ENCODE measurements at places on chromosomes 5 and 9. TPM values are rescaled to one million over a fixed set of nuclear protein-coding genes. Genes with fewer than 3 reads are reported as not detected.

HRH2 gene
- 1.7 TPM for total RNA-seq

GRCh38 chr9:113531919-113532808 lies 68.6 kb downstream of the RGS3 start:
- H3K4me3 ChIP-seq: no peak overlapping the region
- no peaks in the 10 kb centered on the region for H3K27me3 ChIP-seq
- DNase-seq: no peak
- H3K27ac ChIP-seq: no peak overlapping the region
- H3K36me3 ChIP-seq: no peaks in the 10 kb centered on the region

- H3K27ac ChIP-seq: no peak overlapping the region
- no peak for DNase-seq
- H3K4me3 ChIP-seq: no peak overlapping the region
- no peaks in the 10 kb centered on the region for H3K4me1 ChIP-seq
- H3K27me3 ChIP-seq: no peaks in the 10 kb centered on the region
Measured at GRCh38 chr5:103621548-103621930, 59.0 kb upstream of the NUDT12 start.

- H3K4me3 ChIP-seq: no peak overlapping the region
- no peak overlapping the region for H3K27ac ChIP-seq
- no peak for DNase-seq
- H3K4me1 ChIP-seq: peaks cover 22% of the 10 kb centered on the region
- no peaks in the 10 kb centered on the region for H3K27me3 ChIP-seq
- peaks cover 3% of the 10 kb centered on the region for H3K36me3 ChIP-seq
Measured at GRCh38 chr9:96500696-96501632, 51.0 kb downstream of the HABP4 start.

GRCh38 chr9:31336386-31336785 lies 1048.1 kb upstream of the ACO1 start:
- no peak overlapping the region for H3K4me3 ChIP-seq
- DNase-seq: no peak
- no peaks in the 10 kb centered on the region for H3K36me3 ChIP-seq

BDP1 gene
- total RNA-seq: 28.5 TPM

DNA sequence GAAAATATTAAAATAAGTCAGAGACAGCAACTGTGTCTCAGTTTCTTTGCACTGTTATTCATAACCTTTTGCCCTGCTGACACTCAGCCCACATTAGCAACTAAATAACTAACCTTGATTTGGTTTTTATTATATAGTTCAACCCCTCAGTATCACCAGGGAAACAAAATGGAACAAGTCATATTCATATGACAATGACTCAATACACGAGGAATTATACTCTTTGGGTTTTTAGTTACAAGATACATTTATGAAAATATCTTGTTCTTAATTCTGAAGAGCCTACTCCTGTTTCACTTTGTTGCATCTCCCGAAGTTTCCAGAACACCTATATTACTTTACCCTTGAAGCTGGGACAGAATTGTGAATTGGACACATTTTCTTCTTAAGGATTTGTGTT lies 845.4 kb downstream of the EFNA5 start:
- no peaks in the 10 kb centered on the region for H3K36me3 ChIP-seq
- H3K4me3 ChIP-seq: no peak overlapping the region
- DNase-seq: no peak
- no peak overlapping the region for H3K27ac ChIP-seq
- no peaks in the 10 kb centered on the region for H3K27me3 ChIP-seq

SPINK7 gene
- total RNA-seq: not detected

GZMA gene
- total RNA-seq: not detected

SPINK13 gene
- total RNA-seq: not detected

DNA sequence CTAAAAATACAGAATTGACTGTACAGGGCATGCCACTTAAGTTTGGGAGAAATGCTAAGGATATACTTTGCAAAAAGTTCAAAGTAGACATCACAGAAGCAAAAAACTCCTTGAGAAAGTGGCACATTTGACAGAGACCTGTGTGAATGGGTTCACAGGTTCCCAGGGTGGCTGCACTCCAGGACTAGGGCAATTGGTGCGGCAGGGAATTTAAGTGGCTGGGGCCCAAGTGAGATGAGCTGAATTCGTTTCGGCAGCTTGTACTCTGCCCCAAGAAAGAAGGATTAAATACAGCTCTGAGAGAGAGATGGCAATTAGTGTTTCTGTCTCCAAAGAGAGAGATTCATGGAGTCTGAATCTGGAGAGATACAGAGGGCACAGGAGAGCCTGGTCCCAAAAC lies 280.1 kb downstream of the FBXL17 start:
- no peak overlapping the region for H3K4me3 ChIP-seq
- DNase-seq: no peak
- peaks cover 7% of the 10 kb centered on the region for H3K36me3 ChIP-seq
- peaks cover 14% of the 10 kb centered on the region for H3K4me1 ChIP-seq

DNA sequence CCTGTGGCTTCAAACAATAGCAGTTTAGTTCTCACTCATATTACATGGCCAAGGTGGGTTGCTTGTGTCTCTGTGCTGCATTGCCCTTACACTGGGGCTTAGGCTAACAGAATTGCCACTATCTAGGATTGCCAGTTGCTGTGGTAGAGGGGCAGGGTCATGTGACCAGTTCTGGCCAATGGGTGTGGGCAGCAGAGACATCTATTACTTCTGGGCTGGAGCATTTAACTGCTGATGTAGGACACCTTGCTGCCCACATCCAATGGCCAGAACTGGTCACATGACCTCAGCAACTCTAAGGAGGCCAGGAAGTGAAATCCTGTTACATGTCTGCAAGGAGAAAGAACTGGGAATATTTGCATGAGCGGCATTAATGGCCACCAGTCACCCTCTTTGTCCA lies 199.3 kb downstream of the C9orf152 start:
- peaks cover 16% of the 10 kb centered on the region for H3K36me3 ChIP-seq
- DNase-seq: no peak
- H3K27ac ChIP-seq: no peak overlapping the region
- no peaks in the 10 kb centered on the region for H3K27me3 ChIP-seq

GRCh38 chr9:89935801-89936200 lies 331.0 kb downstream of the GADD45G start:
- H3K36me3 ChIP-seq: peaks cover 2% of the 10 kb centered on the region
- no peaks in the 10 kb centered on the region for H3K27me3 ChIP-seq
- no peak overlapping the region for H3K4me3 ChIP-seq
- DNase-seq: no peak

ACTBL2 gene
- not detected for total RNA-seq

IFNA21 gene
- total RNA-seq: not detected

PRDM9 gene
- total RNA-seq: not detected

DNA sequence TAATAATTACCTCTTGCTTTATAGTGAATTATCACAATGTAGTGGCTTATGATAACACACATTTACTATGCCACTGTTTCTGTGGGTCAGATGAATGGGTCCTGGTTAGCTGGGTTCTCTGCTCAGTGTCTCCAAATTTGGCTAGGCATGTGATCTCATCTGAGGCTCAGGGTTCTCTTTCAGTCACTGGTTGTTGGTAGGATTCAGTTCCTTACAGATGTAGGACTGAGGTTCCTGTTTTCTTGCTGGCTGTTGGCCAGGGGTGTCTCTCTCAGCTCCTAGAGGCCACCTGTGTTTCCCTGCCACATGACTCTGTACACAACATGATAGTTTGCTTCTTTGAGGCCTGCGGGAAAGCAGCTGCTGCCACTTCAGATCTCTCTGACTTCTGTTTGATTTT lies 7.1 kb downstream of the NFX1 start:
- no peak overlapping the region for H3K27ac ChIP-seq
- H3K4me3 ChIP-seq: no peak overlapping the region
- H3K4me1 ChIP-seq: peaks cover 9% of the 10 kb centered on the region
- peaks cover 11% of the 10 kb centered on the region for H3K36me3 ChIP-seq
- no peaks in the 10 kb centered on the region for H3K27me3 ChIP-seq
- no peak for DNase-seq

GRCh38 chr9:108410161-108410560 lies 445.6 kb downstream of the ACTL7B start:
- H3K27me3 ChIP-seq: no peaks in the 10 kb centered on the region
- H3K4me1 ChIP-seq: peaks cover 11% of the 10 kb centered on the region
- H3K36me3 ChIP-seq: no peaks in the 10 kb centered on the region
- no peak for DNase-seq

CEL gene
- total RNA-seq: 3.5 TPM

DNA sequence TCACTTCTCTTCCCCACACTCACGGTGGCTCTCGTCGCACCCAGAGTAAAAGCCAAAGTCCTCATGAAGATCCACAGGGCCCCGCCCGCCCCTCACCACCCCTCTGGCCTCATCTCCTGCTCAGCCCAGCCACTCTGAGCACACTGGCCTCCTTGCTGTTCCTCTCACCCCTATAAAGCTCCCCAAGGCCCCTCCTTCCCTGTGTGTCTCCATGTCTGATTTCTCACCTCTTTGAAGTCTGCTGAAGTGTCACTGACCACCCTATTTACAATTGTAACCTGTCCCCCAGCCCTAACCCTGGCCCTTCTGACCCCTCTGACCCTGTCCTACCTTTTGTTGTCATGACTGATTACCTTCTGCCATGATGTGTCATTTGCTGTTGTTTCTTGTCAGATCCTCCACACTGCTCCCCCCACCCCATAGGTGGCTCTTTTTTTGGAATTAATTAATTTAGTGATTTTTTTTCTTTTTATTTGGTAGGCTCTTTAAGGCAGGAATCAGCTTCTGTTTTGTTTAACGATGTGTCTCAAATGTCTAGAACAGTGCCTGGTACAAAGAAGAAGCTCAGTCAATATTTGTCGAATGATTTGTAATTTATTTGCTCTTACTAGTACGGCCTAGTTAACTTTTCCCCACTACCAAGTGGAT lies 90.2 kb downstream of the IQGAP2 start:
- DNase-seq: no peak
- no peaks in the 10 kb centered on the region for H3K36me3 ChIP-seq
- no peak overlapping the region for H3K4me3 ChIP-seq
- H3K27me3 ChIP-seq: no peaks in the 10 kb centered on the region

- H3K4me3 ChIP-seq: peak overlapping the region; percentile 81
- peaks cover 73% of the 10 kb centered on the region for H3K27me3 ChIP-seq
- no peaks in the 10 kb centered on the region for H3K36me3 ChIP-seq
- peaks cover 15% of the 10 kb centered on the region for H3K4me1 ChIP-seq
Measured at GRCh38 chr9:71446473-71447411, 321.6 kb downstream of the CEMIP2 start.

GRCh38 chr5:34749431-34749873 lies 89.5 kb upstream of the TTC23L start:
- peaks cover 3% of the 10 kb centered on the region for H3K36me3 ChIP-seq
- DNase-seq: no peak
- no peak overlapping the region for H3K27ac ChIP-seq
- H3K4me1 ChIP-seq: peaks cover 8% of the 10 kb centered on the region

TOR1A gene
- total RNA-seq: 40.5 TPM

ALDOB gene
- total RNA-seq: not detected

GRCh38 chr5:151911011-151911410 lies 13.6 kb downstream of the GLRA1 start:
- H3K27ac ChIP-seq: no peak overlapping the region
- H3K27me3 ChIP-seq: peaks cover 68% of the 10 kb centered on the region
- no peaks in the 10 kb centered on the region for H3K36me3 ChIP-seq
- peaks cover 9% of the 10 kb centered on the region for H3K4me1 ChIP-seq
- no peak overlapping the region for H3K4me3 ChIP-seq

- peaks cover 3% of the 10 kb centered on the region for H3K36me3 ChIP-seq
- H3K4me3 ChIP-seq: no peak overlapping the region
- no peak for DNase-seq
- no peak overlapping the region for H3K27ac ChIP-seq
Measured at GRCh38 chr5:88524941-88525340, 256.3 kb upstream of the TMEM161B start.

DNA sequence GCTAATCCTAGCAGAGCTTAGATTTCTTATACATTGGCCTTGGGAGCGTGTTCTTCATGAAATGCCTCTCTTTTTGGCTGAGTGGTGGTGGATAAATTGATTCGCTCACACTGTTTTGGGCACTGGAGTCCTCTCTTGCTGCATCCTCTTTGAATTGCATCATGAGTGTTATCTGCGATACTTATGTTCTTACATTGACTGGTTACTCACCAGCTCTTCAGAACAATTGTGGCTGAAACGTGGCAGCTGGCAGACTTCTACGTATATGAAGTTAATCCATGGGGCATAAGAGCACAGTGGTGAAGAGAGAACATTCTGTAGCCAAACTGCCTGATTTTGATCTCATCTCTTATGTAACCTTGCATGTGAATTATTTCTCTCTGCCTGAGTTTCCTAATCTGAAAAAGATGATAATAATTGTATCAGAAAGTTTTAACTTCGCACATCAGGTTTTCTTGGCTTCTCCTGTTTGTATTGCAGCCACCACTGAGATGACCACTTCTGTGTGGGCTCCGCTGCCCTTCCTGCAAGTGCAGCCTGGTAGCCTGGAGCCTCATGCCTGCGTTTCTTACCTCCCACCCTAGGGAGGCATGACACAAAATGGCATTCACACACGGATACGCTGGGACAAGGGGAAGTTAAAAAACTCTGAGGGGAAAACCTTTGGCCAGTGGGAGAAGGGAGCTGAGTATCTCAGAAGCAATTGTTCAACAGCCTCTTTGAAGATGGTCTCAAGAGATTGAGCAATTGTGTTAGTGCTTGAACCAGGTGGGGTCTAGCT lies 295.2 kb downstream of the ARHGAP26 start:
- H3K27me3 ChIP-seq: peaks cover 2% of the 10 kb centered on the region
- H3K27ac ChIP-seq: no peak overlapping the region
- H3K4me1 ChIP-seq: peaks cover 10% of the 10 kb centered on the region
- no peak overlapping the region for H3K4me3 ChIP-seq

DNA sequence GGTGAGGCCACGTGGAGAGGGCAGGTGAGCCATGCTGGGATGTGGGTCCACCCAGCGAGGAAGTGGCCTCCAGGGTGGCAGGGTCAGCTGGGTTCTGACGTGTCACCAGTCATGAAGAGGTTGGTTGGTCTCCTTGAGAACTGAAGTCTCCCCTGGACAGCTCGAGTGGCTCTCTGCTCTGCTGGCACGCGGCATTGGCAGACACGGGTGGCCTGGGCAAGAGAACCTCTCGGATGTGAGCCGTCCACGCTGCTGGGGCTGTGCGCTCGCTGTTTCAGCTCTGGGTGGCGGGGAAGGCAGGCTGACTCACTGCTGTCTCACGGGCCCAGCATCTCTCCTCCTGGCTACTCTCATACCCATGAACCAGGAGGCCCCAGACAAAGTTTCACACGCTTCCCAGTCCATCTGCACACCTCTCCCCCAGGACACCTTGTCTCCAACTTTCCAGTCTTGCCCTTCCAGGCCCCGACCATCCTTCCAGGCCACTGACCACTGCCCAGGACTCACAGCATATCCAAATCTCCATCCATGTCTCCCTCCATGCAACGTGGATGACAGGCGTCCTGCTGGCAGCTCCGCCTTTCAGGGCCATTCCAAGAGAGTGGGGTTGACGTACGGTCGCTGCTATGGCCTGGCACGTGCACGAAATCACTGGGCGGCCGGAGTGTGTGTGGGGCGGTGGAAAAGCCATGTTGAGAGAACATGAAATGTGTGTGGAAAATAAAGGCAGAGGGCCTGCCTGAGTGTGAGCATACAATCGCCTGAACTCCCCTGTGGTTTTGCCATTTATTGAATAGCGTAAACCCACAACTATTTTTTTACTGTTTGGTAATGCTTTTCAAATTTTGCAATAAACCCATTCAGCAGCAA lies 145.0 kb upstream of the COL5A1 start:
- no peaks in the 10 kb centered on the region for H3K36me3 ChIP-seq
- H3K4me3 ChIP-seq: no peak overlapping the region
- no peak for DNase-seq
- H3K27ac ChIP-seq: no peak overlapping the region
